CD4-positive, alpha-beta T cell treated with Interferon gamma for 1 hour (primary cell): ENCODE measurements at places on chromosomes 13 and 19.
A peak's percentile ranks its signal among the peaks of the same experiment; 100 is the strongest.

- no peak for DNase-seq
Measured at GRCh38 chr13:34944751-34945150, 2.7 kb downstream of the NBEA start.

DNA sequence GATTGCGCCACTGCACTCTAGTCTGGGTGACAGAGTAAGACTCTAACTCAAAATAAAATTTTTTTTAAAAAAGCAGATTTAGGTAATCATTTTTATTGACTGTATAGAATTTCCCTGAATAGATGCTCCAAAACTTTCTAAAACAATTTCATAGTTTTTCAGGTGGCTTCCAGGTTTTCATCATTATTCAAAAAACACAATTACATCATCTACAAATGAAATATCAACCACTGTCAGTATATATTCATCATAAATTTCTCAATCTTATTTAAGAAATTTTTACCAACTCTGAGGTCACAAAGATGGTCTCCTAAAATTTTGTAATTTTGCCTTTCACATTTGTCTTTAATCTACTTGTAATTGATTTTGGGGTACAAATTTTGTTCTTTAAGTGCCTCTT, 48.1 kb downstream of the ZC3H13 start:
- no peak for DNase-seq

- no peak for DNase-seq
Measured at GRCh38 chr19:13691569-13692435, 72.5 kb upstream of the MRI1 start.

GRCh38 chr13:107202371-107203023, 634.6 kb upstream of the ARGLU1 start:
- DNase-seq, result no peak

DNA sequence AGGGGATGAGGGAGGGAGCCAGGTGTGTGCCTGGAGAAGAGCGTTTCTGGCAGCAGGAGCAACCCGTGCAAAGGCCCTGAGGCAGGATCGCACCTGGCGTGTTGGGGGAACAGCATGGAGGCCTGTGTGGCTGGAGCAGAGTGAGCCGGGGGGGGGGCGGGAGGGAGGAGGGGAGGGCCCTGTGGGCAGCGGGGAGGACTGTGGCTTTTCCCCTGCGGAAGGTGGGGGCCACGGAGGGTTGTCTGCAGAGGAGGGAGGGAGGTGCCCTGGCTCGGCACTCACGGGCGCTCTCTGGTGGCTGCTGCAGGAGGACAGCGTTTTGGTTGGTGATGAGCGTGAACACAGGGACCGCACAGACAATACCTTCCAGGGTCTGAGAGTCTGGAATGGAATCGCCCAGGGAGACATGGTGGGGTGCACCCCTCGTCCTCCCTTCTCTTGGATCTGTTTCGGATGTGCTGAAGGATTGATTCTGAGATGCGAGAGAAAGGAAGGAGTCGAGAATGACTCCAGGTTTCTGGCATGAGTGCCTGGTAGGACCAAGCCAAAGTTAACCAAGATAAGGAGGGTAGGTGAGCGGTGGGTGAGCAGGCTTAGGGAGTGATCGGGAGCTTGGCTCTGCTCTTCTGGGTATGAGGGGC, 6.5 kb downstream of the RAB11B start:
- DNase-seq, result peak; percentile 78

GRCh38 chr13:113506025-113506685, 15.6 kb upstream of the DCUN1D2 start:
- DNase-seq, result no peak

DNA sequence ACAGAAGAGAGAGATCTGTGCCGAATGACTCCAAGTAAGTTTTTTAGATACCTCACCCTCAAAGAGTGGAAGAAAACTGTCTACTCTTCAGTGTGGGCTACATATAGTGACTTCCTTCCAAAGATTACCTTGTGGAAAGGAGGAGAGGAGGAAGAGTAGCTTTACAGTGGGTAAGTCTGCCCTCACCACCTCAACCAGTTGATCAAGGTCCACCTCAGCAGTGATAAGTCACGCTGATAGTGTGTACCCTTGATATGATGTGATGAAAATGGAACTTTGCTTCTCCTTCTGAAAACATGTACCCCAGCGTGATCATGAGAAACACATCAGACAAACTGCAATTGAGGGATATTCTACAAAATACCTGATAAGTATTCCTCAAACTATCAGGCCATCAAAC, 20.6 kb downstream of the KLF5 start:
- no peak for DNase-seq
